Stimulated activated CD8-positive, alpha-beta memory T cell treated with anti-CD3 and anti-CD28 coated beads, Interleukin-15, amount 100 ng/mL, for 48 hours (primary cell): ENCODE measurements at places on chromosomes 5 and 9.

DNA sequence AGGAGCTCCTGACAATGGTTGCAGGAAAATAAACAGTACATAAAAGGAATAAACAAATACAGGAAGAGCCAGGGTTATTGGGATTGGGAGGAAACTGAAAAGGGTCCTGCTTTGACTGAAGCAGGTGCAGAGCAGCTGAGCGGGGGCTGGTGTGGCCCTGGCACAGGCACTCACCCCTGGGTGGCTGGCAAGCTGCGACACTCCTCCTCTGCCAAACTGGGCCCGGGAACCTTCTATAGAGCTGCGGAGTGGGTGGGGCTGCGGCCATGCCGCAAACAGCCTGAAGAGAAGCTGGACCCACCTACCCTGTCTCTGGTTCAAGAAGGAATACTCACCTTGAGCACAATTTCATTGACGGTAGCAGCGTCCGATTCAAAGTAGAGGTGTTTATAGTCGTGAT lies 182.5 kb downstream of the GAPVD1 start:
- no peak for DNase-seq

DNA sequence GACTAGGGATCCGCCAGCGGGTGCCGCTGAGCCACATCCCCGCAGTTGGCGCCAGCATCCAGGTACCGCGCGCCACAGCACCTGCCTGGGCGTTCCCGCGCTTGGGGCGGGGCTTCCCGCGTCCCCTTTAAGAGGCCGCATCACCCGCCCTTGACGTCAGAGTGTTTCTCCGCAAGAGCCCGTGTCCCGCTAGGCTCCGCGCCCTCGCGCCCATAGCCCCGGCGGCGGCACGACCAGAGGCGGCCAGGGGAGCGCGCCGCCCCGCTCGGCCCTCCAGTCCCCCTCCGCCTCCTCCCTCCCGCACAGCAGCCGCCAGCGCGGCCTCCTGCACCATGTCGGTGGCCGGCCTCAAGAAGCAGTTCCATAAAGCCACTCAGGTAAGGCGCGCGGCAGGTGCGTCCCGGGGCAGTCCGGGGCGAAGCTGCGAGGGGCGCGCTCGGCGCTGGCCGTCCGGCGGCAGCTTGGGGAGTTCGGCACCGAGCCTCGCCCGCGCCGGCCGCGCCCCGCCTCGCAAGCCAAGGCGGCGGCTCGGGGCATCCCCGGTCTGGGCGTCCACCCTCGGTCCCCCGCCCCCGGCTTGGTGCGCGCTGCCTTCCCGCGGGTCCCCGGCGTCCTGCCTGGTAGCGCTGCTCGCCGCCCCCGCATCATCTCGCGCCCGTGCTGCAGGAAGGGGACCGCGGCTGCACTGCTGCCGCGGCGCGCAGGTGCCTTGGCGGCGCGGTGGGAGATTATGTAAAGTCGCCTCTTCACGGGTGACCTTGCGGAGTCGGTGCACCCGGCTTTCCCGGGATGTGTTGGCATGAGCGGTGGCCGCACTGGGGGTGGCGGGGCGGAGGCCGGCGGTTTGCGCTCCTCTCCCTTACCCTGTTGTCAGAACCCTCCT lies at the start of gene SH3GL2:
SH3GL2 (plus strand) TSS at position 156 of the 883 bp plus-strand sequence.
- DNase-seq, result no peak

- DNase-seq, result no peak
These were observed 782.2 kb upstream of the RGMB start for GRCh38 chr5:97991236-97991635.

DNA sequence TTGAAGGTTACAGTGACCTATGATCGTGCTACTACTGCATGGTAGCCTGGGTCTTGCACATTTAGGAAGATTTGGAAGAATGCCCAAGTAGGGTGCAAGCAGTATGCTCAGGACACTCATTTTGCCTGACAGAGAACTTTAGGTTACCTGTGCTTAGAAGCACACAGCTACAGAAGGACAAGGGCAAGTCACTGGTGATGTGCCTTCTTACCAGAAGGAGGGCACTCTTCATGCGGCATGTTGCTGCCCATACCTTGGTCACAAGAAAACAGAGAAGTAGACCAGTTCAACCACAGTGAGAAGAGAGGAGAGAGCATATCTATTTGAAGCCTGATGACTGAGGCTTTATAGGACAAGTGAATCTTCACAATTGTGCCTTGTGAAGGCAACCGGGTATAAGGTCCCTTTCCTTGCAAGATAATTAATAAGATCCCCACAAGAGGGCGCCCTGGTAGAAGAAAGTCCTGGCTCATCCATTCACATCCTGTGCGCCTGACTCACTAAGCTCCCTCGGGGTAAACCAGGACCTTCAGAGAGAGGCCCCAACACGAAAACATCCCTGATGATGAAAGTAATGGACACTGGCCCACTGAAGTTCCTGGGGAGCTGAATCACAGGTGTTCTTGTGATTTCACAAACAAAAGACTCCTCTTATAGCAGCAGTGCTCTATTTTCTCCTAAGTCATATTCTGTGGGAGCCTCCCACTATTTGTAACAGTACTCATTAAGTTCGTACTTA lies 38.1 kb upstream of the STARD4 start:
- peak; percentile 34 for DNase-seq

DNA sequence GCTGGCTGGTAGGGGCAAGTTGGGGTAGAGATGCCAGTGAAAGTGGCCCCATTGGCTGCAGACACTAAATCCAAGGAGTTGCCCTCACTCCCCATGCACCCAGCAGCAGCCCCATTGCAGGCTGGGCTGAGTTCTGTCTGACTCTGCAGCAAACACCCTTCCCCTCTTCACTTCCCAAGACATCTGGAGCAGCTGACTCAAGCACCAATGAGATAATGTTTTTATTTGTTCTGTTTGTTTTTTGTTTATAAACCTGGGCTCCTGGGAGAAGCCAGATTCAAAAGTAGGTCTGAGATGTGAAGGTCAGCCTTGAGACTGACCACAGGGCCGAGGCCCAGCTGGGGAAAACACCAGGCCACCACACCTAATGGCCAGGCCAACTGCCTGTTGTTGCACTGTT lies 545.9 kb upstream of the KLF4 start:
- no peak for DNase-seq

DNA sequence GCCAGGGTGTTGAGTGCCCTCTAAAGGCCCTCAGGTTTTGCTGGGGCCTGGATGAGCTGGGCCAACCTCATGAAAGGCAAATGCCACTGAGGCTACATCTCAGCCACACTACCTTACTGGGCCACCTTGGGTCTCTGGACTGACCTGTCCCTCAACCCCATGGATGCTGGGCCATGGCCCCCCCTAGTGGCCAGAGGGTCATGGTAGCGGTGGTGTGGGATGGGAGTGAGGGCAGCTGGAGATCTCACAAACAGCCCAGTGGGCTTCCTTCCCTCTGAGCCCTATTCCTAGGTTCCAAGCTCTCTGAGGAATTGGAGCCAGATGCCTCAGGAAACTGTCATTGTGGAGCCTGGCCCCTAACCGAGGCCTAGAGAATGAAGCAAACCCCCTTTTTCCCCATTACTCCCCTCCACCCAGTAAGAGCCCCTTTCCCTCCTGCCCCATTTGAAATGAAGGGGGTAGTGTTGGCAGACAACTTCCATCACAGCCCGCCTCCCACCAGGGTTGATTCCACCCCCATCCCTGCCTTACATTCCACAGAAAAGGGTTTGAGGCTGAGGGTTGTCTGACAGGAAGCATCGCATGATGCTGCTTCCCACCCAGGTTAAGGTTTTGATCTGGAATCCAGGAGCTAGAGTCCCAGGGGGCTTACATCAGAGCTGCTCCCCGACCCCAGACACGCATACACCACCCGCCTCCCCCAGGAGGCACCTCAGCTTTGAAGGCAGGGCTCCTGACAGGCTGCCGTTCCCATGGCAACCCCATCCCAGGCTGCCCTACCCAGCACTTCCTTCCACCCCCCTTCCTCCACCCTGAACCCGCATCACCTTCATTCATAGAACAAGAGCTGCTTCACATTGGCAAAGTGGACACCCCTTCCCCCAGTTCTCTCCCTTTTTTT lies 63.9 kb downstream of the PCDH1 start:
- DNase-seq, result peak; percentile 23

GRCh38 chr9:76891874-76892273 lies 14.0 kb downstream of the PRUNE2 start:
- DNase-seq, result no peak

DNA sequence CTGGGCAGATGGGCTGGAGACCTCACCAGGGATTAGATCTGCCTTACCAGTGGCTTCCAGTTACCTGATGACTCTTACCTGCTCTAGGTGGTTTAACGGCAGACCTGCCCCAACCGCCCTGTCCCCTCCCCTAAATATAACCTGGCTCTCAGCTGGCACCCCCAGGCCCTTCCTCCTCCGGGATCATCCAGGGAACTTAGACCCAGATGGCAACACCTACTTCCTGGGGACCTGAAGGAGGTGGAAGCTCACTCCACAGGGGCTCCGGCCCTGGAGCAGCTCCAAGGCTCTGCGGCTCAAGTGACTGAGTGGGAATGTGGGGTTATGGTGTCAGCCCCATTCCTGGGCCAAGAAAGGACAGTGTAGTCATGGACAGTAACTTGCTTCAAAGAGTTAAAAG lies 130.4 kb downstream of the OLFM1 start:
- no peak for DNase-seq

- DNase-seq, result no peak
These were observed 768.9 kb downstream of the TAF11L14 start for GRCh38 chr5:18403141-18403540.

DNA sequence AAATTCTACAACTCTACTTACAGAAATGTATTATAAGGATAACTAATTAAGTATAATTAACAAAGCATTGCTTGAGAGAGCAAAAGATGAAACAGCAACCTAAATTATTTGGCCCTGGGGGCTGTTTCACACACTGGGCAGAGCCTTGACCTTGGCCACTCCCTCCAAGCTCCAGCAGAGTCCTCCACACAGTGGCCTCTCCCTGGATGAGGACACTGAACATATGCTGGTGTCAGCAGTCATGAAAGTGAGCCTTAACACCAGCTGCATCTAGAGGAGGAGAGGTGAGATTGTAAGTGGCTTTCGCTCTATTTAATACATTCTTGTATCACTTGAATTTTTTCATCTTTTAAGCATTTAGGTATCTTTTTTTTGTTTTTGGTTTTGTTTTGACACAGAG lies 23.3 kb upstream of the ZDHHC12 start:
- no peak for DNase-seq

DNA sequence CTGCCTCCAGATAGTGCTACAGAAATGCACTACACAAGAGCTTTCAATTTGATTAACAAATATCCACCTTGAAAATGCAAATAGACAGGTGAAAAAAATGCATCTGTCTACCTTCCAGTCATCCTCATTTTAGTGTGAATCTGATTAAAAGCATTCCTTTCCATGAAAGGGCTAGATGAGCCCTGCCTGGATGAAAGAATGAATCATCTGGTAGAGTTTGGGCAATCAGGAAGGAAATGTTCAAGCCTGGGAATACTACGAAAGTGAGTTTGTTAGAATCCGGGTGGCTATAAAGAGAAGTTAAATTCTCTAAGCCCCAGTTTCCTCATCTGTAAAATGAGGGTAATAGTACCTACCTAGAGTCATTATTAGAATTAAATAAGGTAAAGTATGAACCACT lies 142.6 kb downstream of the FAM114A2 start:
- no peak for DNase-seq

GRCh38 chr5:83475391-83475863 lies 3.9 kb downstream of the VCAN start:
- no peak for DNase-seq

DNA sequence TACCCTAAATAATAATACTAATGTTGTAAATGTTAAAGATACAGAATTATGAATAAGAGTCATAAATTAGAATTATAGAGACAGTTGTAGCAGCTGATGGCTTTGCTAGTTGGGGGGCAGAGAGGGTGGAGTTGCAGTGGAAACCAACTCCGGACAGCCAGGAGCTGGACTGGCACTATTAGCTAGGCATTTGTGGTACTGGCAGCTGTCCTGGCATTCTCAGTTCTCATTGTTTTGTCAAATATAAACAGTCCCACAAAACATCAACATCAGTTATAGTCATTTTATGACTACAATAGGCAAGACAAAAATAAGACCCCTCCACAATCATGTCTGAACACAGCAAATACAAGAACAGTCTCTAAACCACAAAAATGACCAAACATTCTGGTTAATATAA lies 2.8 kb upstream of the FBXL17 start:
- no peak for DNase-seq

DNA sequence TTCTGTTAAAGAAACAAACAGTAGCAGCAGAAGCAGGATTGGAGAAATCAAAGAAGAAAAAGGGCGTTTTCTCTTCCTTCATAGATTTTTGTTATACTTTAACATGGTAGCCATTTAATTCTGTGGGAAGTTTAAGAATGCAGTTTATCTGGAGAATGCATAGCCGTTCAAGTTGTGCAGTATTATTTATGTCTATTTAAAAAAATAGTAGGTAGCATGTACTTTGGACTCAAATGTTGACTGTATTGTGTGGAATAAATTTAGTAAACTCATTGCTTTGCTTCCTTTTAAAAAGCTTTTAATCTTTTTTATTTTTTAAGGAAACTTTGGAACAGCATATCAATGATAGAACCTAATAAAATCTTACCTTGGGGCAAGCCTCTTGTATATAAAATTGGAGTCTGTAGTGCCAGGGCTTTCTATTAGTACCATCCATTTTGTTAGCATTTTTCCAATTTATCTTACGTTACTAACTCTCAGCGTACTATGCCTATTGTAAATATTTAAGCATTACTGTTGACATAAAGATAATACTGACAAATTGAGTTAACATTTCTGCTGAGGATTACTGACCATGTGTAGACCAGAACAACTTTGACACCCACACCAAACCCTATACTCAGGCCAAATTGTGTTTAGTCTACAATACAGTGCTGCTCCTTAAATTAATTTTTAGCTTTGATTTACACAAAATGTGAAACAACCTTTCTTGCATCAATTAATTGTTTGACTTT lies 291.1 kb downstream of the NNT start:
- DNase-seq, result no peak
